Motor neuron (in vitro differentiated cells): ENCODE measurements at places on chromosomes 6 and 20. TPM values are rescaled to one million over a fixed set of nuclear protein-coding genes. Genes with fewer than 3 reads are reported as not detected.

QKI gene
- 84.1 and 88.4 TPM in 2 replicates for total RNA-seq

C20orf204 gene
- total RNA-seq = 1.1 and 2.2 TPM in 2 replicates

KIAA0408 gene
- 39.7 and 53.3 TPM in 2 replicates for total RNA-seq

TRIM10 gene
- total RNA-seq = 0.08 TPM in 1 of 2 replicates, not detected in the other

CEP43 gene
- total RNA-seq = 18.9 and 24.0 TPM in 2 replicates

OGFR gene
- total RNA-seq = 38.2 and 46.6 TPM in 2 replicates

RSPH4A gene
- 30.4 and 32.0 TPM in 2 replicates for total RNA-seq

RGS17 gene
- 15.7 and 16.5 TPM in 2 replicates for total RNA-seq

TLDC2 gene
- 1.0 TPM in 1 of 2 replicates, not detected in the other for total RNA-seq

C20orf144 gene
- 1.4 and 1.5 TPM in 2 replicates for total RNA-seq

DNA sequence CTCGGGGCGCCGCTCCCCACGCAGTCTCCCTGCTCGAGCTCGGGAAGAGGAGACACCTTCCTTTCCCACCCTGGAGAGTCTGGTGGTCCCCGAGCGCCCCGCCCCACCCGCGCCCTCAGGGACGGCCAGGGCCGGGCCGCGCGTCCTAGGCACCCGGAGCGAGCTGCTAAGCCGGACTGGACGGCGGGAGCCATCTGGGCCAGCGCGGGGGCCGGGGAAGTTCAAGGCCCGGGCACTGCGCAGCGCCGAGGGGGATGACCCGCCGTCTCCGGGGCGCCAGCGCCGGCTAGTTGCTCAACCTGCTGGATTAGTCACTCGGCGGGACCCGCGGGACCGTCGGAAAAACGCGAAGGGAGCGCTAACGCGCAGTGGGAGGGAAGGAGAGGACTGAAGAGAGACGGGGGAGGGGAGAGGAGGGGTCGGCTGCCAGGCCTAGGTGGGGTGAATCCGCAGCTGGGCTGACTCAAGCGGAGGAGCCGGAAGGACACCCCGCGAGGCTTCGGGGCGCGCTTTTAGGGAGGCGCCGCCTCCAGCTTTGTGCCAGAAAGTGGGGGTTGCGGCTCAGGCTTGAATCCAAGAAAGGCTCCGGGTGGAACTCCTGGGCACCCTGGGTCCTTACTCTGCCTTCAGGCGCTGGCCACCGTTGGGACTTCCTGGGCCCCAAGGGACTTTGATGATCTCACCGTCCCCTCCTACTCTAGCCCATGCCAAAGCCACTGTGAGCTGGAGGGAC is 75.7 kb upstream of the FOXP4 start:
- peak; percentile 46 for ATAC-seq

GRCh38 chr6:163341224-163342061 is 73.1 kb upstream of the QKI start:
- peak; percentile 66 for ATAC-seq

DNA sequence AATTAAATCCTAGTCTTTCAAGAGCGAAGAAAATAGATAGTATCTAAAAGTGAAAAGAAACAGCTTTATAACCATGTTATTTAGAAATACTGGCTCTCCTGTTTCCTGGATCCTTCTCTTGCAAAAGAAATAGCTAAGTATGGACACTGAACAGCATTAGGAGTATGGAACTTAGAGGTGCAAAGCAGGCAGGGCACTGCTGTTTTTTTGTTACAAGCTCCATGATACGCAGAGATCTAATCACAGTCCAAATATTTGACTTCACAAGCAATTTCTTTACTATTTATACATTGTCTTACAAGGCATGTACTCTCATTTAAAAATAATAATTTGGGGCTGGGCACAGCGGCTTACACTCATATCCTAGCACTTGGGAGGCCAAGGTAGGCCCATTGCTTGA is 7.6 kb downstream of the TRPC4AP start:
- no peak for ATAC-seq

DNA sequence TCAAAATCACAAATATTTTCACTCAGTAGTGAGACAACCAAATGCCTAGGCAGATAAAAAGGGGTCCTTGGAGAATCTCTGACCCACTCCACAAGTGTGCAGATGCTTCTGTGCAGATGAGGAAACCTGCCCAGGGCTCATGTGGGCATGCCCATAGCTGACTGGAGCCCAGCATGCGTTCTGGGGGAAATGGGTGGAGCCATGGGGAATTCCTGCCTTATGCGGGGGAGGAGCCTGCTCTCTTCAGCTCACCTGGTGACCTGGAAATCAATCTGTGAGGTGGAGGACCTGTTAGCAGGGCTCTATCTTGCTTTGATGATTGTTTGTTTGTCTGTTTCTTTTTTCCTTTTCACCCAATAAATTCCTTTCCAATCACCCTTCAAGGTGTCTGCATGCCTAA is 23.4 kb upstream of the PLN start:
- no peak for ATAC-seq

DNA sequence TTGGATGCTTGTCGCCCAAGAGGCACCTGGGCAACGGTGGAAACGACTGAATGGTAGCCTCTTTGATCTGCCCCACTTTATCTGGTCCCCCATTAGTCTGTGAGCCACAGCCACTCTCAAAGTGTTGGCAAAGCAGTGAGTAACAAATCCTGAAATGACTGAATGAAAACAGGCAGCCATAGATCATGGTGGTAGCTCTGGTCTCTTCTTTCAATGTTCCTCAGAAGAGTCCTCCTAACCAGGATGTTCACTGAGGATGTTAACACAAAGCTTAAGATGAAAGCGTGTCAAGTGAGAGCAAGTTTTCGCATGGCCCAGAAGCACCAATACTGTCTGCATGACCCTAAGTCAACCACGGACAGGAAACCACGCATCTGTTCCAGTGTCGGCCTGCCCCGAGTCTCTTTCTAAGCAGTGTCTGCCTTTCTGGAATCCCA is 107.3 kb downstream of the IRF4 start:
- no peak for ATAC-seq

GRCh38 chr6:105678516-105678915 is 275.6 kb upstream of the PREP start:
- ATAC-seq = no peak

GRCh38 chr6:113607821-113608545 is 249.2 kb upstream of the MARCKS start:
- ATAC-seq = no peak

DNA sequence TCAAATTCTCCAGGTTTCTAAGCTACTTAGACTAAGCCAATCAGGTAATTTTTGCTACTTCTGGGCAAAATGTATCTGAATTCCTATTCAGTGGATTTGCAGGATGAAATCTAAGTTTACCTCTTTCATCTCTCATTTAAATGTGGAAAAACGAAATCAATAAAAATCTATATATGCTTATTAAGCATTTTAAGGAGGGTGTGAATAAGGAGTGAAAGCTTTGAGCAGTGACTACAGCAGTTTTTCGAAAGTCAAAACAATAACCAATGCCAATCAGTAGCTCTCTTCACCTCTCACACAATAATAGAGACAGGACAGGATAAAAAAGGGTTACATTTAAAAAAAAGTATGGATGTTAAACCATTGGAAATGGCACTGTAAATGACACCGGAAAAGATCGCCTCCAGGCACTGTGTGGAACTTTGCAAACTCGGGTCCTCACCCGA is 476 bp upstream of the BCKDHB start:
- no peak for ATAC-seq

DNA sequence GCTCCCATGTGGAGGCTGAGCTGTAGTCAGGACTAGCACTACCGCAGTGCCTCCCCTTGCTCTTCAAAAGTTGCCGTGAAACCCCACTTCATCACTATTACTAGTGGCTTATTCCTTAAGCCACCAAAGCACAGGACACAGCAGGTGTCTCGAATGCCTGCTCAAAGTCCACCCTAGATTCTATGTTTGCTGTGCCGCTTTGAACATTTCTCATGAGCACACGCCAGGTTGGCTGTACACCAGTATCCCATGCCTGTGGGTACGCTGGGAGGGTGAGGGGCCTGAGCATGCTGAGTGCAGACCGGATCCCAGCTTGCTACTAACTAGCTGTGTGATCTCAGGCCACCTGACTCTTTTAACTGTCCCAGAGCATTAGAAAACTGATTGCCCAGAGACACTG is 335.8 kb upstream of the QKI start:
- ATAC-seq = no peak

GRCh38 chr20:20780127-20780824 is 67.8 kb upstream of the RALGAPA2 start:
- ATAC-seq = peak; percentile 83

DNA sequence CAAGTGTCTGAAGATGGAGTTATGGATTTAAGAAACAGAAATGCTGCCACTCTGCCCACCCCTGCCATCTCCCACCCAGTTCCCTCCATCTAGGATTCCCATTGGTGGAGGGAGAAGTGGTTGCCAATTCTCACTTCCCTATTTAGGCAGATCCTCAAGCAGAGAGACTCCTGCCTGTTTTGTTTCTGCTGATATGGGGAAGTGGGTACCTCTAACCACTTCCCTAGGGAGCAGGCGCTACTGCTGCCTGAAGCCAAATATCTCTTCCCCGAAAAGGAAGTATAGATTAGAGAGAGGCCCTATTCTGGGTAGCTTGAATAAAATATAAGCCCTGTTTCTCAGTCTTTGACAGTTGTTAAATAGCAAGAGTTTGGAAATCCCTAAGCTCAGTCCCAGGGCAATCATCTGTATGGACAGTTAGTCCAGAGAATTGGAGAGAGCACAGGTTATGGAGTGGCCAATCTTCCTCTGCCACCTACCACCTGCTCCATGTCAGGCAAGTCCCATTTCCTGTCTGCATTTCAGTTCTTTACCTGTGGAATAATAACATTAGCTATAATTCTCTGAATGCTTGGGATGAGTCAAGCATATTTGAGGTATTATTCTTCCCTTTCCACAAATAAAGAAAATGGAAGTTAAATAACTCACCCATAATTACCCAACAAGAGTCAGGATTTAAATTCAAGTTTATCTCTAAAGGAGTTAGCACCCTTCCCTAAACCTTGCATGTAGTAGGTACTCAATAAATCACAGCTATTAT is 2.6 kb upstream of the ADGB start:
- no peak for ATAC-seq

- ATAC-seq = no peak
Measured at GRCh38 chr6:142345261-142345660, 43.5 kb downstream of the ADGRG6 start.

DNA sequence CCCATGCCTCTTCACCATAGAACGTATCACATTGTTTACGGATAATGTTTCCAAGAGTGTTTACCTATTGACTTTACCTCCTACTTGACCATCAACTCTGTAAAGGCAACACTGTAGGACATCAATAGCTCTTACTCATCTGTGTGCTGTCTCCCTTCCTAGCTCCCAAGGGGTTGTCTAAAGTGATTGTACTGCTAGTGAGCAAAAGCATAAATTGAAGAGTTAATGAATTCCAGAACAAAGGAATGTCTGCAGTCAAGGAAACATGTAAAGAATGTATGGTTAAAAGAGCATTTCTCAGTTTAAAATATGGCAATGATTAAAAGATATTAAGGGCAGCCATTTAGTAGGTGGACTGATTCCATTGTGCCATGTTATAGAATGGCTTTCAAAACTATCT is 985.4 kb downstream of the TBC1D32 start:
- no peak for ATAC-seq

- ATAC-seq = no peak
Measured at GRCh38 chr20:24627291-24627690, 157.9 kb downstream of the SYNDIG1 start.

- ATAC-seq = peak; percentile 97
Measured at GRCh38 chr20:11267131-11267761, 593.4 kb upstream of the JAG1 start.

DNA sequence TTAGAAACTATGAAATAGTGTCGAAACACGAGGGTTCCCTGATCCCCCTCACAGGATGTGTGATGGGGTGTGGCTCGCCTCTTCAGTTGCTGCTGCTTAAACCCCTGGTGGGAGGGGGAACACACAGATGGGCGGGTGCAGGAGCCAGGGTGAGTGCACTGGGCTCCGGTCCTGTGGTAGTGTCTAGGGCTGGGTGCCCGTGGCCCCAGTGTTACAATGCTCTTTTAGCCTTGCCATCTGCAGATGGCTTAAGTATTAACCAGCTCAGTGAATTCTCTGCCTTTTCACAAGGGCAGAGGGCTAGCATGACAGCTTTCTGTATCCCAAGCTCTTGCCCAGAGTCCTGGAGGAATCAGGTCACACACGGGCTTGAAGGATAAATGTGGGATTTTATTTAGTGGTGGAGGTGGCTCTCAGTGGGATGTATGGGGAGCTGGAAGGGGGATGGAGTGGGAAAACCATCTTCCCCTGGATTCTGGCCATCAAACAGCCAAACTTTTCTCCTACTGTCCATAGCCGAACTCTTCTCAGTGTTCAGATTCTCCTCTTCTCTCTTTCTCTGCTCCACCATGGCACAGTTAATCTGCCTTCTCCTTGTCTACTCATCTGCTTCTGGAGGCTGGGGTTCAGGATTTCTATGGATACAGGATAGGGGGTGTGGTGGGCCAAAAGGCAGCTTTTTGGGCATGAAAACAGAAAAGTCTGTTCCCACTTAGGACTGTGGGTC is 659.0 kb downstream of the EPM2A start:
- no peak for ATAC-seq

- ATAC-seq = peak; percentile 98
Measured at GRCh38 chr20:34190679-34191090, 50.5 kb upstream of the ASIP start.

DNA sequence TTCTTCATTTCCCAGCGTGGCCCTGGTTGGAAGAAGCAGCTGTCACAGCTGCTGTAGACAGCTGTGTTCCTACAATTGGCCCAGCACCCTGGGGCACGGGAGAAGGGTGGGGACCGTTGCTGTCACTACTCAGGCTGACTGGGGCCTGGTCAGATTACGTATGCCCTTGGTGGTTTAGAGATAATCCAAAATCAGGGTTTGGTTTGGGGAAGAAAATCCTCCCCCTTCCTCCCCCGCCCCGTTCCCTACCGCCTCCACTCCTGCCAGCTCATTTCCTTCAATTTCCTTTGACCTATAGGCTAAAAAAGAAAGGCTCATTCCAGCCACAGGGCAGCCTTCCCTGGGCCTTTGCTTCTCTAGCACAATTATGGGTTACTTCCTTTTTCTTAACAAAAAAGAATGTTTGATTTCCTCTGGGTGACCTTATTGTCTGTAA is 292.7 kb downstream of the ESR1 start:
- ATAC-seq = peak; percentile 47

GRCh38 chr6:154258064-154258757 is 98.4 kb downstream of the IPCEF1 start:
- ATAC-seq = no peak
